Liver (tissue), 10 donors: ENCODE measurements at places on chromosomes 12 and 14.

GRCh38 chr12:40324261-40324660 is 99.5 kb downstream of the LRRK2 start:
- DNase-seq: no peak

- peak; percentile 57 for DNase-seq
These were observed at the start of gene ASIC1 for GRCh38 chr12:50057000-50057841. Gene ASIC1 (plus strand): TSS chr12:50057596. CDS start chr12:50058767, 1,171 bp downstream.

DNA sequence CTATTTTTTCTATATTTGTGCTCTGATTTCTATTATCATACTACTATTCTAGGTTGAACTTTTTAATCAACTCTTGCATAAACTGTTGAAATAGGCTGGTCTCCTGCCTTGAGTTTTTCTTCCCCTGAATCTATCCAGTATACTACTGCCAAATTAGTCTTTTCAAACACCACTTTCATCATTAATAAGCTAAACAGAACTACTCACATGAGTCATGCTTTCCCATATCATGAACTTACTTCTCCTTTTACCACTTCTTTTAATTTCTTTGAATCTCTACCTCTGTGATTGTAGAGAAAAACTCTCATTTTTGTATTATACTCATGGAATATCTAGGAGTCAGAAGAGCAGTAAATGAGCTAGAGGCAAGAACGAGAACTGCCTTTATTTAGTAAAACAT is 340.3 kb upstream of the PDE3A start:
- DNase-seq: no peak

DNA sequence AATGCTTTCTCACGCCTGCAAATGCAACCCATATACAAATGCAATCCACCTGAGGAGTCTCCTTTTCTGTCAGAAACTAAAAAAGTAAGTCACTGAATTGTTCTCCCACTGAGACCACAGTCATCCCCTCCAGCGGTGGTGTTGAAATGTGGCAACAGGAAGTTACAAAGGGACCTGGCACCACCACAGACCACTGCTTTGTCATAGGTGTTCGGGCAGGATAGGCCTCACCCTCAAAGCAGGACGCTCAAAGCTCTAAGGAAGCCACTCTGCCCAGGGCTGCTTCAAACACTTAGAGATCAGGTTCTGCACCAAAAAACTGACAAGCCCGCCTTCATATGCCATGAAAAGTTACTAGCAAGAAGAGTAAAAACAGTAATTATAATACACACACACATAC is 11.3 kb downstream of the PHLDA1 start:
- no peak for DNase-seq

- DNase-seq: no peak
These were observed 111.9 kb downstream of the FOXN3 start for GRCh38 chr14:89304972-89305703.
